ENCODE measurements at places on chromosomes 6 and 20.
A peak's percentile ranks its signal among the peaks of the same experiment; 100 is the strongest.

GRCh38 chr20:58891086-58891717, 38.7 kb downstream of the GNAS start:
- peak; percentile 62 for DNase-seq

- no peak for DNase-seq
These were observed 3.2 kb downstream of the MARCKS start for GRCh38 chr6:113860181-113860955.

GRCh38 chr20:35454881-35455609, at the start of gene CEP250:
TSS of gene CEP250 (plus strand) at chr20:35455598. CDS start at chr20:35462368, 6,770 bp downstream.
- DNase-seq: peak; percentile 91

DNA sequence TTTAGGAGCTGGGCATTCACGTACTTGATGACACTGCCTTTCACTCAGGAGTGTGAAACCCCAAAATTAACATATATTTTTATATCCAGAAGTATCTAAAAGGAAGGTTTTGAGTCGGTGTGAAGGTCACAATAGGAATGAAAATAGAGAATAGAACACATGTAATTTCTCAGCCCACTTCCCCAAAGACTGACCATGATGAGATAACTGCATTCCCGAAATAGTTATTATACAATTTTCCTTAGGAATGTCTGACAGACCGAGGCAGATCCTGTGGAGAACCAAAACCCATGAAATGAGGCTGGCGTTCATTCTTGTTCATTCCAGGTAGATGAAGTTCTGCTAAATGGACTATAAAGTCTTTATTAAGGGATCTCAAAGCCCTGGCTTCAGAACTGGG, 10.3 kb downstream of the NSFL1C start:
- no peak for DNase-seq

DNA sequence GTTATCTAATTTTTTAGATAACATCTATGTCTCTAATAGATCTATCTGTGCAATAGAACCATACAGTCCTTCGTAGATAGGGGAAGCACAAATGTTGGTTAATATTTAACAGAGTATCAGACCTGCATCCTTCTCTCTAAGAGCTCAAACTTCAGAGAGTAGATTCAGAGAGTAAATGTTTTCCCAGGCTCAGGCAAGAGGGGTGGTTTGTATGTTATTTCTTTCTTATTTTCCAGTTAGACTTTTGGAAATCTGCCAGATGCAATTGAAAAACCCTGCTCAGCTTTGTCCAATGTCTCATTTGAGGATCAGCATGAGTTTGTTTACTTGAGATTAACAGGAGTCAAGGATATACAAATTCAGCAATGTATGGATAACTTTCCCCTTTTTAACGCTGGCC, 361.9 kb downstream of the BCKDHB start:
- no peak for DNase-seq

DNA sequence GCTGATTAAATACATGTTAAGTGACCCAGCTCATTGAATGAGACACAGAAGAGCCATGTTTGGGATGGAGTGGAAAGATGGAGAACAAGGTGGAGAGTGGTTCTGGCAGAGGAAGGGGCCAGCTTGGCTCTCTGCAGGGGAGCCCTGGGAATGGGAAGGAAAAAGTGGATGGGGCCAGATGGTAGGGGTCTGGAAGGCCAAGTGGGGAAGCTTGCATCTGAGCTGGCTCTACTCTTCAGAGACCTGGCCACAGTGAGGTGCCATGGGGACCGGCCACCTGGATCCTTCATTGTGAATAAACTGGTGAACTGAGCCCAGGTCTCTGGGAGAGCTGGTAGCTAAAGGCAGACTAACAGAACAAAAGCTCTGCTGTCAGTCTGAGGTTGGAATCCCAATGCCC, 48.9 kb upstream of the SIRPA start:
- no peak for DNase-seq
